ENCODE measurements at places on chromosomes 6 and 20.
A peak's percentile ranks its signal among the peaks of the same experiment; 100 is the strongest.

GRCh38 chr20:64108731-64109681, 1.6 kb upstream of the NPBWR2 start:
- no peaks in the 10 kb centered on the region for H3K36me3 ChIP-seq
- H3K4me3 ChIP-seq: no peak overlapping the region
- no peaks in the 10 kb centered on the region for H3K4me1 ChIP-seq
- no peaks in the 10 kb centered on the region for H3K27me3 ChIP-seq
- no peak for DNase-seq

- H3K27ac ChIP-seq: no peak overlapping the region
- no peaks in the 10 kb centered on the region for H3K4me1 ChIP-seq
- H3K27me3 ChIP-seq: no peaks in the 10 kb centered on the region
- H3K36me3 ChIP-seq: no peaks in the 10 kb centered on the region
- DNase-seq: peak; percentile 66
- peak overlapping the region; percentile 5 for H3K4me3 ChIP-seq
Measured at GRCh38 chr6:116779573-116780164, 14.2 kb upstream of the FAM162B start.

- DNase-seq: no peak
- H3K27ac ChIP-seq: no peak overlapping the region
- no peak overlapping the region for H3K4me3 ChIP-seq
Measured at GRCh38 chr6:1442929-1443328, 53.6 kb downstream of the FOXF2 start.

- no peak for DNase-seq
- no peaks in the 10 kb centered on the region for H3K27me3 ChIP-seq
- H3K4me1 ChIP-seq: peaks cover 10% of the 10 kb centered on the region
- H3K4me3 ChIP-seq: no peak overlapping the region
Measured at GRCh38 chr6:157430834-157431233, 49.8 kb downstream of the ZDHHC14 start.
